ENCODE measurements at places on chromosomes 13 and 19.

- no peak for DNase-seq
Observed at GRCh38 chr19:13165162-13165997, 15.2 kb downstream of the IER2 start.

GRCh38 chr13:44667943-44668342 is 91.8 kb upstream of the TSC22D1 start:
- no peak for DNase-seq

- DNase-seq = no peak
Observed at GRCh38 chr13:74466020-74466419, 331.8 kb upstream of the KLF12 start.

DNA sequence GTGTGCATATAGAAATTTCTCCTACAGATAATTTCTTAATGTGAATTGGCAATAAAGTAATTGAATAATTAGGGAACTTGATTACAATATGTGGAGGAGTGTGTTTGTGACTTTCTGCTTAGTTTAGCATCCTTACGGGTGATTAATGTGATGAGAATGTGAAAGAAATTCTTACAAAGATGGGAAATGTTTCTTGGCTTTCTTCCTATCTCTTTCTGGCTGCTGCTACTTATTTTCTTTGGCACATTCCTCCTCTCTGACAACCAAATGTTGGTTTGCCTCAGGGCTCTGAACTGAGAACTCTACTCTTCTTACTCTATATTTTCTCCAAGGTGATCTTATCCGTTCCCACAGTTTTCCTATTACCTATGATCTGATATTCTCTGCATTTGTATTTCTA is 300.1 kb downstream of the TBC1D4 start:
- no peak for DNase-seq

DNA sequence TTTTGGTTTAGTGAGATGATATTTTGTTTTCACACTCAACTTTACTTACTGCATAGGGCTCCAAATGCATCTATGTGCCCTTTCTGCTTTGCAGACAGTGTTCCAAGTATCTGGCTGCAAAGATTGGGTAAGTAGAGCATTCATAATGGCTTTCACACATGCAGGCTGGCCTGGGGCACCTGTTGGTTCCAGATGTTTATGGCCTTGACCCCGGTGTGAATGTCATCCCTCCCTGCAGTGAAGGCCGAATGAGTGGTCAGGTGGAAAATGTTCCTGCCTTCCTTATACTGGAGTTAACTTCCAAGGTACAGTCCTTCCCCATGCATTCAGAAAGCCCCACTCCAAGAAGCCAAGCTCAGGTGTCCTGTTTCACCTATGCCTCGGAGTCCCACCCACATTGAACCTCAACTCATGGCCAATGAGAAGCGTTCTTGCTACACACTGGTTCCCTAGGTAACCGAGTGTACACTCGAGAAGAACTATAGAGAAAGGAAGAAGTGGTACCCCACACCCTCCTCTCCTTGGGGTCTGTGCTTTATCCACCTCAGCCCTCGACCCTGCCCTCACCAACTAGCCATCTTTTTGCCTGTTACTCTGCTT is 23.0 kb upstream of the ZNF536 start:
- no peak for DNase-seq

- no peak for DNase-seq
Observed at GRCh38 chr19:27674701-27675100, 1538.2 kb downstream of the UQCRFS1 start.

DNA sequence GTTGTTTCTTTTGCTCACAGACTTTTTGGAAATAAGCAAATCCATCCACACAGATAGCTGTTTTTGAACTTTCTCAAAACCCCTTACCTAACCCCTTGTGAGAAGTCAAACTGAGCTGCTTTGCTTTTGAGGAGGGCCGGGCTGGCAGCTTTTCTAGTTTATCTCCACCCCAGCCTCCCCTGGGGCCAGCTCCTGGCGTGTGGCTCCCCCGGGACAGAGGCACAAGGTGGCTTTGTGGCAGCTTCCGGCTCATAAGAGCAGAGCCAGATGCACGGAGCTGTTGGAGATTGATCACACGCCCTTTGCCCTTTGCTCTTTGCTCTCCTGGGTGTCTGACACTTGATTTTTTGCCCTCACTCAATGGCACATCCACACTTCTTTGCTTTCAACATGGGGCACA is 24.9 kb upstream of the RNF113B start:
- DNase-seq = no peak

- no peak for DNase-seq
Observed at GRCh38 chr13:40387775-40388174, 278.7 kb downstream of the FOXO1 start.

DNA sequence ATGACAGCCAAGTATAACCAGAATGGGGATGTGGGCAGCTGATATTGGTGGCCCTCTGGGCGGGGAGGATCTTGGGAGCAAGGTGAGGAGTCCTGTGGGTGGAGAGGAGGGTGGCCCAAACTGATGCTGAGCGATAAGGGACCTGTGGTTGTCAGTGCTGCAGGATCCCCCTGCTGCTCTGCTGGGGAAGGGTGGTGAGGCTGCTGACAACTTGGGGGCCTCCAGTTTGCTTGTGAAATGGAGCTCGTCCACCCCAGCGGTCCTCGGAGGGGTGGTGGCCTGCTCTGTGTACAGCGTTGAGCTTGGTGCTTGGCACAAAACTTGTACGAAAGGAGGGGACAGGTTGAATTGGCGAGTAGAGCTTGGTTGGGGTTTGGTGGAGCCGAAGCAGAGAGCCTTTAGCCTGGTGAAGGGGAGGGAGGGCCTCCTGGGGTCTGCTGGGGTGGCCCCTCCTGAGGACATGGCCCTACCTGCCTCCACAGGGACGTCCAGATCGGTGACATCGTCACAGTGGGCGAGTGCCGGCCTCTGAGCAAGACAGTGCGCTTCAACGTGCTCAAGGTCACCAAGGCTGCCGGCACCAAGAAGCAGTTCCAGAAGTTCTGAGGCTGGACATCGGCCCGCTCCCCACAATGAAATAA is 2.9 kb downstream of the RPS11 start:
- DNase-seq = no peak

GRCh38 chr13:41699759-41700158 is 242.4 kb downstream of the RGCC start:
- no peak for DNase-seq

GRCh38 chr13:66469745-66470144 is 760.4 kb downstream of the PCDH9 start:
- DNase-seq = no peak

GRCh38 chr13:113062691-113063090 is 42.9 kb upstream of the F7 start:
- no peak for DNase-seq

DNA sequence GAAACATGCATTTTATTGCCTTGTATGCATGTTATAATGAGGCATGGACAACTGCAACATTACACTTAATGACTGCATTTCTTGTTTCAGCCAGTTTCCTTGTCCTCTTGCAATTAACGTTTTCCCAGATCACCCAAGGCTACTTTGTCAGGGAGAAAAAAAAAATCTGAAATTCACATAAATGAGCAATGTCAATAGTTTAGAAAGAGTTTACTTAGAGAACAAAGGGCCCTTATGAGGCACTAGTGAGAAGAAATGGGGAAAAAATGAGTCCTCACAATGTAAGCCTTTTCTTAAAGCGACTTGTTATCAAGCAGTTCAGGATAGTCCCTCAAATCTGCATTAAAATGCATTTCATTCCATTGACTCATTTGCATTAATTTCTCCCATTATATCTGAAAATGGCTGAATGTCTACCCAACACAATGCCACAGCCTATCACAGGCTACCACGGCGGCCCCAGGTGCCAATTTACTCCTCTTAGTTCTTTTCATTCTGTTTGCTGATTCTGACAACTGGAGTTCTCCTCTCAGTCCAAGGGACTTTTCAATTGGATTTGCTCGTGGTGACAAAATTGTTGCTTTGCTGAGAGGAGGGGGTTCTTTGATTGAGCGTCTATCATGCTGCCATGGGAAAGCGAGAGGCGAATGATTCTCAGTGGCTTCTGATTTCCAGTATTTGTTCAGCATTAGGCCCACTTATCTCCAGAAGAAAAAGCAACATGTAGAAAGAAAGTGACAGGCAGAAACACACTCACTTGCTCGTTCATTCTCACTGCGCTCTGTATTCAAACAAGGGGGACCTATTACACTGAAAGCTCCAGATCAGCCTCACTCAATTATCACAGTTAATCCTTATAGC is 107.1 kb downstream of the DACH1 start:
- peak; percentile 91 for DNase-seq

DNA sequence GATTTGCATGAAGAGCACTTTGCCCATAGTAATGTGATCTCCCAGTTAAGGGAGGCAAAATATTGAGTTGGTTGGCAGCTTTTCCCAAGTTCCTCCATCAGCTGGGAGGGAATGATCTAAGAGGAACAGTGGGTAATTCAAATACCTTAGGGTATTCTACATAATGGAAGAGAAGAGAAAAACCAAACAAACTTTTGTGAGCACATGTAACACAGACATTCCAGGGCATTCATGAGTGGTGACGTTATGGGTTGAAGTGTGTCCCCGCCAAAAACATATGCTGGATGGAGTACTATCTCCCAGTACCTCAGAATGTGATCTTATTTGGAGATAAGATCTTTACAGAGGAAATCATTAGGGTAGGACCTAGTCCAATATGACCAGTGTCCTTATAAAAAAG is 220.1 kb downstream of the FOXO1 start:
- no peak for DNase-seq

DNA sequence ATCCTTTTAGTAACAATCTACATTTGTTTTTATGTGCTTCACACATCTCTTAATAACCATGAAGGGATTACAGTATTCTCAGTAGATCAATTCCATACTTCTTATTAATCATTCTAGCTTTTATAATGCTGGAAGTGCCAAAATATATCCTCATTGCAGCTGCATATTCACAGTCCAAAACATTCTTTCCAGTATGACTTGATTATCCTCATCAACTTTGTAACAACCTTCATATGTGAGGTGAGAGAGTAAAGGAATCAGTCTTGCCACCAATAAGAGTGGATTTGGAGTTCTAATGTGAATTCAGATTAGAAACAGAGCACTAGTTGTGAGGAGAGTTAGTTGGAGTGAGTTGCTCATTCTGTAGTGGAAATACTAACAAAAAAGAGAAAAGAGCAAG is 208.0 kb upstream of the SPRY2 start:
- no peak for DNase-seq

- DNase-seq = no peak
Observed at GRCh38 chr13:95604556-95604915, 40.0 kb downstream of the DZIP1 start.

GRCh38 chr13:109769275-109769674 is 17.1 kb downstream of the IRS2 start:
- DNase-seq = no peak

DNA sequence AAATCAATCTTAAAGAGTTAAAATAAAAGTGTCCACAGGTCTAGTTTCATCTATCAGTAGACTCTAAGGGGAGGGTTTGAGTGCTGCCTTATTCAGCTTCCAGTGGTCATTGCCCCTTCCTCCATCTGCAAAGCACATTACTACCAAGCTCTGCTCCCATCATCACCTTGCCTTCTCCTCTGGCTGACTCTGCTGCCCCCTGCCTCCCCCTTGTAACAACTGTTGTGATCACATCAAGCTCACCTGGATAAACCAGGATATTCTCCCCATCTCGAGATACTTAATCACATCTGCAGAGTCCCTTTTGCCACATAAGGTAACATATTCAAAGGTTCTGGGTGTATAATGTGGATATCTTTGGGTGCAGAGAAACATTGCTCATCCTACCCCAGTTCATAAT is 43.3 kb upstream of the GPC6 start:
- DNase-seq = no peak

DNA sequence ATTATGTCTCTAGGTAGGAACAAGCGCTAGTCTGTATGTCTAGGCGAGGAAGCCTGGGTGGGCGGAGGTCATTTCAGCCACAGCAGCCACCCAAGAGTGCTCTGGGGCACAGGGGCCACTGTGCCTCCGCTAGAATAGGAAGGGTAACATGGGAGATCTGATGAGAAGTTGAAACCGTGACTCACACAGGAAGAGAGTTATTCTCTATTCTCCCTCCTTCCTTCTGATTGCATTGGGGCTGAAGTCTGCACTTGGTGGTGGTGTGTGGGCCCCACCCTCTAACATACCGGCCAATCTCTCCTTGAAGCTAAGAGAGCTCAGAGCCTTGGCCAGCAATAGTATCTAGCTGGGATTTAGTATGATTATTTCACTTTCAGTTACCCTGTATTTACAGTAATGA is 20.3 kb upstream of the GGACT start:
- DNase-seq = no peak

DNA sequence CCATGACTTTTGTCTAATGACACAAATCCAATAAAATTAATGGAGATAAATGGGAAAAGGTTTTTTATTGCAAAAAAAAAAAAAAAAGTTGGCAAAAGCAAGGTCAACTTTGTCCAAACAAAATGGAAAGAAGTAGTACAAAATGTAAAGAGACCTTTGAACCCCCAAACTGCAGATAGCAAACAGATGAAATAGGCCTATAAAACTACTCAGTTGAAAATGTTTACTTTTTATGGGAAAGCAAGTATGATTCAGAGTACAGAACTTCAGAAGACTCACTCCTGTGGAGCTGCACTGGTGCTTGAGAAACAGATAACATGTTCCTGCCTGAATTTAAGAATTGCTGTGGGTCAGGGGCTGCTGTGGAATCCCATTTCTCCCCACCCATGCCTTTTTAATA is 9.8 kb upstream of the ZNF177 start:
- no peak for DNase-seq

GRCh38 chr19:2720777-2721569 is at the start of gene DIRAS1:
DIRAS1 (minus strand) TSS chr19:2721372; CDS start chr19:2717806, 3,566 bp downstream.
- DNase-seq = no peak

DNA sequence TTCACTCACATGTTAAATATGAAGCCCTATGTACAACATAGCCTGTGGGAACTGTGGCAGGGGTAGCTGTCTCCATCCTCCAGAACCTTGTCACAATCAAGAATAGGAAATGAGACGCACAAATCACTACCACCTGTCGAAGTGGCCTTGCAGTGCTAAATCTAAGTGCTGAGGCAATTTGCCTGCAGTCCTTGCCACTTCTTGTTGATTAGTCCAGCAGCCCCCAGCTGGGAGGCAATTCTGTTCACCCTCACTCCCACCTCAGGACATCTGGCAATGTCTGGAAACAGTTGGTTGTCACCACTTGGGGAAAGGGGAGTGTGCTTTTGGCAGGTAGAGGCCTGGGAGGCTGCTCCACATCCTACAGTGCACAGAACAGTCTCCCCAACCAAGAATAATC is 10.7 kb downstream of the RFX2 start:
- DNase-seq = peak; percentile 30

GRCh38 chr13:41716236-41716635 is 244.7 kb downstream of the VWA8 start:
- no peak for DNase-seq

DNA sequence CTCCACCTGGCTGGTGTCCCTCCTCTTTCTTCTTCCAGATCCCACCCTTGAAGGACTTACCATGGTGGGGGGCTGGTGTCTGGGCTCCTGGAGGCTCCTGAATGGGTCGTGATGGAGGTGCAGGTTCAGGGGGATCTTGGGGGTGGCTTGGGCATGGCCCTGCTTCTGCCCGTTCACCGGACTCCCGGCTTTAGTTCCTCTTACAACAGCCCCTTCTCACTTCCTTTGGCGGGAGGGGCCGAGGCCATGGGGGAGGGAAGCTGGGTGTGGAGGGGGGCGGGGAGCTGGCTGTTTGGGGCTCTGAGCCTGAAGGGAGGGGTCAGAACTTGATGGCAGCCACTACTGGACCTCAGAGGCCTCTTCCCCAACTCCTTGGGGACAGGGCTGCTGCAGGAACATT is at the start of gene MYO1F:
Gene MYO1F (minus strand): TSS at position 196 of the 400 bp plus-strand sequence. CDS start 133 bp downstream, at position 63.
- DNase-seq = no peak

All from NCI-H1417 treated with DMSO at 0.1 percent for 48 hours (cell line).